ENCODE measurements at places on chromosomes 2 and 18. TPM values are rescaled to one million over a fixed set of nuclear protein-coding genes. Genes with fewer than 3 reads are reported as not detected.

Gene DSG4
- total RNA-seq, result not detected

Gene TCF7L1
- total RNA-seq, result 10.4 TPM

Gene ZCCHC2
- total RNA-seq, result 8.7 TPM

Gene COL3A1
- total RNA-seq, result 0.09 TPM

Gene DES
- total RNA-seq, result 0.39 TPM

Gene PSD4
- 14.6 TPM for total RNA-seq

Gene SCN2A
- total RNA-seq, result not detected

Gene TBR1
- not detected for total RNA-seq

Gene TPGS2
- total RNA-seq, result 93.9 TPM

Gene CARF
- 0.54 TPM for total RNA-seq

Gene ADD2
- total RNA-seq, result 27.6 TPM

Gene APOB
- not detected for total RNA-seq

Gene CDK15
- total RNA-seq, result not detected

Gene ZNF385B
- not detected for total RNA-seq

Gene TUBB8B
- not detected for total RNA-seq

Gene SPAG16
- 13.1 TPM for total RNA-seq

Gene MOCOS
- 2.7 TPM for total RNA-seq

Gene IL1RL2
- 0.07 TPM for total RNA-seq

Gene DNAJC5G
- total RNA-seq, result not detected

Gene C2orf80
- total RNA-seq, result not detected

Gene LAMA3
- total RNA-seq, result 55.8 TPM

Gene CTLA4
- total RNA-seq, result not detected

Gene PROC
- total RNA-seq, result 5.6 TPM

Gene PIEZO2
- 0.47 TPM for total RNA-seq

Gene GAL3ST2
- 0.42 TPM for total RNA-seq

Gene COL4A4
- 2.1 TPM for total RNA-seq

Gene LYPD6
- total RNA-seq, result 0.09 TPM

Gene OBSL1
- total RNA-seq, result 23.3 TPM

Gene CCDC121
- 3.8 TPM for total RNA-seq

Gene EVX2
- not detected for total RNA-seq

Gene DIPK1C
- not detected for total RNA-seq
